Bone marrow (tissue), 2 donors: ENCODE measurements at places on chromosomes 16 and 17.

DNA sequence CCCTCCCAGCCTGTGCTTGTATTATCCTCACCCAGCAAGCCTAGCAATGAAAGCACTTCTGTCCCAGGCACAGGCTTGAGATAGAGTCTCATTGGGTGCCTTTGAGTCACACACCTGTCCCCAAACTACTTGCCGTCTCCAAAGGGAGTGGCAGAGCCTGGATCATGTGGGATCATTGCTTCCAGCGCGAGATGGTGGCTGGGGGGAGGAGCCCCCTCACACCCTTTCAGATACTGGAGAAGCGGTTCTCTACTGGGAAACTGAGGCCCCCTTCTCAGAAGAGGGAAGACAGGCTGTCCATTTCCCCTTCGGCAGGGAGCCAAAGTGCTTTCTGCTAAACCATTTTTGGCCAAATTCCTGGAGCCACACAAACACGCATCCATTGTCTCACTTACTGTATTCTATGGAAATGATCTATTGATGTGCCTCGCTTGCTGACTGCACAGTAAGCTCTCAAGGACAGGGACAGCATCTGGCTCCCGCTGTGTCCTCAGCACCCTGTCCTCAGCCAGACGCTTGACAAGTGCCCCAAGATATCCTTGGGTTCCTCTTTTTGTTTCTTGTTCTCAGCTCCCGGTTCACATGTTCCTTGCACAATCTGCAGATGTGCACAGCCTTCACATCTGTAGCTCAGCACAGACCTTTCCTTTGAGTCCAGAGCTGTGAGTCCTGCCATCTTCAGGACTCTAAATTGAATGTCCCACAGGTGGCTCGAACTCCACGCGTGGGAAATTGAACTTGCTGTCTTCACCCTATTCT is 26.0 kb upstream of the DLX3 start:
- no peak for DNase-seq

DNA sequence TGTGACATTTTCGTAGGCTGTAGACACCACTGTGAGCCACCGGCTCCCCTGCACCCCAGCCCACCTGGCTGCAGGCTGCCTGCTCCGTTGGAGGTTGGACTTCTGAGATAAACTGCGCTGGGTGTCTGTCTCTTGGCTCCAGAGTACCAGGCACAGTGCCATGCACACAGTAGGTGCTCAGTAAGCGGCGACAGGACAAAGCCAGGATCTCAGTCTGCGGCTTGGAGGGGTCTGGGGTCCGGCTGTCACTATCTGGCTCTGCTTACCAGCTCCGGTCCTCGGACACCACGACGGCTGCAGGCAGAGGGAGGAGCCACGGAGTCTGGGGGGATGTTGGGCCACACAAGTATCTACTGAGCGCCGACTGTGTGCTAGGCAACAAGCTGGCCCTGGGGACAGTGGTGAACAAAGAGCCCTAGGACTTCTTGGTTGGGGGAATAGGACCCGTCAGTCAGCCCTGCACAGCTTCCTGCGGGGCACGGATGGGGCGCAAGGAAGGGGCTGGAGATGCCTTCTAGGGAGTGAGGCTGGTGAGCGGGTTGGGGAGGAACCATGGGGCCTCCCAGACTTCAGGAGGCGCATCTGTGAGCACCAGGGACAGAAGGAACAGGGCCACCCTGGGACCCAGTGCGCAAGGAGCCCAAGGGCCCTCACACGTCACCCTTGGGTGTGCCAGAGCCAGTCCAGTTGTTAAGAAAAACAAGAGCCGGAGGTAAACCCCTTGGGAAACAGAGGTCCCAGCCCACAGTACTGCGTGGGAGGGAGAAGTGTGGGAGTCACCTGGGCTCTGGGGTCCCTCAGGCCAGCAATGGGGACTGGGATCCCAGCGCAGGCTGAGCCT is 17.3 kb downstream of the JPH3 start:
- no peak for DNase-seq

- no peak for DNase-seq
These were observed 16.5 kb downstream of the DNAH17 start for GRCh38 chr17:78560731-78561130.

GRCh38 chr17:10931133-10931532 is 93.2 kb upstream of the PIRT start:
- no peak for DNase-seq

DNA sequence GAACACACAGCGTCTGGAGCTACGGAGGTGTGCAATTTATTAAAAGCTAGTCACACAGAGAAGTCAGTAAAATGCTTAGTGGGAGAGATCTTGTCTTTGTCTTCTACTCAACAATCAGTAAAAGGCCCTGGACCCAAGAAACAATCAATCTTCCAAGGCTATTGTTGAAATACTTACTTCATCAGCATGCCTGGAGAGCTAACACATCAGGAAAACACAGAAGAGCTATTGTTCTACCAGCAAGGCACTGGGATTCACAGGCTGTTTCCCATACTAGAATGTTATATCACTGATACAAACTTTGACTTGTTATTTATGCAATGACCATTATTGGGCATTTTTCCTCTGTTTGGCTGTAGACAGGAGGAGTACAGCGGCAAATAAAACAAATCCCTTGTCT is 247.8 kb upstream of the ERCC4 start:
- DNase-seq: no peak

DNA sequence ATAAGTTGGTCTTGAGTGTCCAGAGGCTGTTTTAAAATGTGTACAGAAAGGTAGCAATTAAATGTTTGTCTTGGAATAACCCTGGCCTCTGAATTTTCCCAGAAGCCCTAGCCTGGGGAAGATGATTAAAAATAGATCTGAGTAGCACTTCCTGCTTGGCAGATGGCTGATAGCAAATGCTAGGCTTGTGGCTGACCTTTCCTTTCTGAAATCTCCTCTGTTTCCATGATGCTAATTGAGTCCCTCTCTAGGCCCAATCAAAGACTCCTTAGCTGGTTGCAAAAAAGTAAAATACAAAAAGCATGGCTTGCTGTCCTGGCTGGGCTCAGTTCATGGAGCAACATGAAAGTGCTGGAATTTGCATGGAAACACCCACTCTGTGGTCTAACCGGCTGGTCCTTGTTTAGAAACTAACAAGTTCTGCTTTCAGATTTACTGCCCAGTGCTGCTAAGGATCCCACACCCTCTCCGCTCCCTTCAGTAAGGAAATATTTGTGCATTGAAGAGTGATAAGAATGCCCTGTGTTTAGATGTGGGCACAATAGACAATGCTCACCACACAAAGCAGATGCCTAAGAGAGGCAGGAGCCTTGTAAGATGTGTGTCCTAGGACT is 40.8 kb downstream of the YPEL2 start:
- DNase-seq: no peak

DNA sequence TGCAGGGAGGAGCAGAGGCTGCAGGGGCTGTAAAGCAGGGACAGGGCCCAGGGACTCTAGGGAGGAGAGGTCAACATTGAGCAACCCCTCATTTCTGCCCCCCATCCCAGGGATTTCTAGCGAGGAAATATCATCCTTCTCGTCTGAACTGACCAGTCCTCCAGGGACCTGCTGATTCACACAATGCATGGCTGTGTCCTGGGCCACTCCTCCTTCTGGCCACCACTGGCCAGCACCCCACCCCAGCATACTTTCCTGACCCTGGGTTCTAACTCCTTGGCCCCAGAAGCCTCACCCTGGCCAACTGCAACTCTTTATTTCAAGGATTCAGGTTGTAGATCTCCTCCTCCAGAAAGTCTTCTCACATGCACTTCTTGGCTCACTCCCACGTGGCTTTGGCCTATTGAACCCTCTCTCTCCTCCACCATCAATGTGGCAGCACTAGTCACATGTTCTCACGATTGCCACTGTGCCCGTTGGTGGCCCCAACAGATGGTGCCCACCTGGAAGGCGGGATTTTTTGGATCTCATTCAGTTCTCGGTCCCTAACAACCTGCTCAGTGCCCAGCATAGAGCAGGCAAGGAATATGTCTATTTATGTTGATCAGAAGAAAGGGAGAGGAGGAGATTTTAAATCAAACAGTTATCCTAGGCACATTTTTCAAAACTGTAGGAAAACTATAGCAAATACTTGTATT is 41.5 kb downstream of the CUEDC1 start:
- no peak for DNase-seq

- DNase-seq: no peak
These were observed 62.9 kb downstream of the PRMT7 start for GRCh38 chr16:68373528-68374245.

DNA sequence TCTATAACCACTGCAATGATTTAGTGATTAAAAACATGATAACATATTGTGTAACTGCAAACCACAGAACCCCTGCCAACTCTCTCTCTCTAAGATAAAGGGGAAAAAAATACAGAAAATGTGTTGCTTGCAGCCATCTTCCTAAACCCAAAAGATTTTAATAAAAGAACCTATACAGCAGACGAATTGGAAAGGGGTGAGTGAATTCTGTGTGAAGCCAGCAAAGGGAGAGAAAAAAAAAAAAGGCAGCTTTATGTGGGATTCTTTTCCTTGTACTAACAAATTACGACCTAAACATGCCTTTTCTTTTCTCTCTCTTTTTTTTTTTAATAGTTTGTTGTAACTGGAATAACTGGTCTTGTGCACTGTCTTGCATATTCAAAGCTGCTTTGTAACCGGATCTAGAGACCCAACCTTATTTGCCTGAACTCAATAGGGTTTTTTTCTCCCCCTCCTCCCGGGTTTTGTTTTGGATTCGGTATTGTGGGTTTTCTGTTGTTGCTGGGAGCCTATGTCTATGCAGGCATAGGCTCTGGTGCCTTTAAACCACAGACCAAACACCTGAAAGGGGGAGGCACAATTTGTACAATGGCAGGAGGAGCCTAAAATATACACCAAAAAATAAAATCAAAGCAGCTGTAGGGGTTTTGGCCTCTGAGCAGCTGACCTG is 7.0 kb upstream of the ZFHX3 start:
- DNase-seq: no peak

DNA sequence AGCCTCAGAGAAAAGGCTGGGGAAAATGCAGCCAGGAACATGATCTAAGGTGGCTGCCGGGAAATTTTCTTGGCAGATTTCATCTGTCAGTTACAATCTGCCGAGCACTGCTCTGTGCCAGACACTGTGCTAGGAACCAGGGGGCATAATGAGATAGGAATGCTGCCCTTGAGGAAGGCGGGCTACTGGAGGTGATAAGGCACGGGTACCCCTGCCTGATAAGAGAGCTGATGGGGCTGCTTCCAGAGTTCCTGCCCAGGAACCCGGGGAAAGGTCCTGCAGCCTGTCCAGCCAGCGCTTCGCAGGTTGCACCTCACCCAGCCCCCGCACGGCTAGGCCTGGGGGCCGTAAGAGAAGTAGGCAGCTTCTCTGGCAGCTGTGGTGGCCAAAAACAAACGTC is 3.1 kb downstream of the SCNN1G start:
- no peak for DNase-seq

DNA sequence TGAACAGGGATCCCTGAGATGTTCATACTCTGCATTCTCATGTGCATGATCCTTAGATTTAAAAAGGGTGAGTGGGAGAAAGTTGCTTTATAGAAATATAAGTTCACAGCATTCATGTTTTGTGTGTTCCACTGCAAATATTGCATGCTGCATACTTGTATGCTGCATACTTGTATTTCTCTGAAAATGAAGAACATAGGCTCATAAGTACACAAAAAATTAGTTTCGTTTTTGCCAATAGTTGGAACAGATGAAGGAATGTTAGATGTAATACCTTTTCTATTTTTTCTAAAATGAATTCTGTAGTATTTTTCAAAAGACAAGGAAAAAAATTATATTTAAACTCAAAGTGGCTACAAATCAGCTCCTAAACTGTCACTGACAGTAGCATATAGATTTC is 79.0 kb downstream of the NFAT5 start:
- no peak for DNase-seq

DNA sequence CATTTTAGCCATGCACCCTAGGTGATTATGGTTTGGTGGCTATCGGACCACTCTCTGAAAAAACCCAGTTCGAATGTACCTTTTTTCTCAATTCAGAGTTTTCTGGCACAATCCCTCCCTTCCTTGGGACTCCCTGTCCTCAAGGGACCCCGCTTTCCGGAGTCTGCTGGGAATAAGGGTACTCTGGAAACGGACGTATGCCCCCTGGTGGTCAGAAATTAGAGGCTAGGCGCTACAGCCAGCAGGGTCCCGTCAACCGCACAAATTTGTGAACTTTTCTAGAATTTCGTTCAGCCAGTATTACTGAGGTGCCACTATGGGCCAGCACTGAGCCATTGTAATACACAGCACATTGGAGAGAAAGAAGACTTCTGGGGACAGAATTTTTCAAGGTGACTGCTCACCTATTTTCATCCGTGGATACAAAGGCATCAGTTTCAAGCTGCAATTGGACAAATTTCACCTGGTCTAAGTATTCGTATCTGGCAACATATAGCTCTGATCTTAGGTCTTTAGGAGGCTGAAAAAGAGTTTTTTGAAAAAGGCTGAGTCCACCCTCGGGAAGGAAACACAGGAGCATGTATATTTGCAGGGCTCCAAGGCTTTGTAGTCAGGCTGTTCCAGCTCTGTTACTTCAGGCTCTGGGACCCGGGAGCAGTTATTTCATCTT is 27.1 kb upstream of the CRYBA1 start:
- DNase-seq: peak; percentile 37
